ENCODE measurements at places on chromosomes 6 and 20. TPM values are rescaled to one million over a fixed set of nuclear protein-coding genes. Genes with fewer than 3 reads are reported as not detected.

HAO1 gene
- polyA plus RNA-seq = not detected

KIF6 gene
- 2.6 TPM for polyA plus RNA-seq

EEF1A2 gene
- polyA plus RNA-seq = 0.36 TPM

ATP6V1G2 gene
- polyA plus RNA-seq = 5.9 TPM

STMND1 gene
- 4.6 TPM for polyA plus RNA-seq

DNA sequence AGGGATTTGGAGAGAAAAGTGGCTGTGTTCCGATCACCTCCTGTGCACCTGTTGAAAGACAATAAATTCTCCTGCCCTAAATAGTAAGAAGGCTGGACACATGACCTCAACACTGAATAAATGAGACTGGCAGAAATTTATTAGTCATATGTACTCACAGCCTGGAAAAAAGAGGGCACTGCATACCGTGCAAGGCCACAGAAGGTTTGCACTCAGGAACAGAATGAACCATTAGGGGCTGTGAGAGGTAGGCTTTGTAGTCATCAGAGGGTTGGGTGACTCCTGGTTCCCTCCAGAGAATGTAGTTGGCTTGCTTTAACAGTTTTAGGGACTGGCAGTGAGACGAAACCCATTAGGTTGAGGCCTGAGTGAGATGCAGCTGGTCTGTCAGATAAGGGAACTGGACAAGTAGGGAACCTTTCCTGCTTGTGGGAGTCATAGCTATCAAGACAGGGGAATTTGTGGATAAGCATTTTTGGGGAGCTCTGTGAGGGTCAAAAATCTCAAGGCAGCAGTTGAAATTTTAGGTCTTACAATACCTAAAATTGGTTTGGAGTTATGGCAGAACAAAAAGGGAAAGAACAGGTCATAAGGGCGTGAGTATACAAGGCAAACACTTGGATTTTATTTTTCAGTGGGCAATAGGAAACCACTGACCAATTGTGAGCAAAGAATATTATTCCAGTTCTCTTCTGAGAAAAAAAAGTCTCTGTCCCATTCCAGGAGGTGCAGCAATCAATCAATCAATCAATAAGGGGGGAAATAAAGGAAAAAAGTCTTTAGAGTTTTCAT lies 67.9 kb upstream of the BTN3A2 start:
- DNase-seq = no peak

GRCh38 chr6:80364149-80364548 lies 257.7 kb downstream of the BCKDHB start:
- no peak for DNase-seq

DNA sequence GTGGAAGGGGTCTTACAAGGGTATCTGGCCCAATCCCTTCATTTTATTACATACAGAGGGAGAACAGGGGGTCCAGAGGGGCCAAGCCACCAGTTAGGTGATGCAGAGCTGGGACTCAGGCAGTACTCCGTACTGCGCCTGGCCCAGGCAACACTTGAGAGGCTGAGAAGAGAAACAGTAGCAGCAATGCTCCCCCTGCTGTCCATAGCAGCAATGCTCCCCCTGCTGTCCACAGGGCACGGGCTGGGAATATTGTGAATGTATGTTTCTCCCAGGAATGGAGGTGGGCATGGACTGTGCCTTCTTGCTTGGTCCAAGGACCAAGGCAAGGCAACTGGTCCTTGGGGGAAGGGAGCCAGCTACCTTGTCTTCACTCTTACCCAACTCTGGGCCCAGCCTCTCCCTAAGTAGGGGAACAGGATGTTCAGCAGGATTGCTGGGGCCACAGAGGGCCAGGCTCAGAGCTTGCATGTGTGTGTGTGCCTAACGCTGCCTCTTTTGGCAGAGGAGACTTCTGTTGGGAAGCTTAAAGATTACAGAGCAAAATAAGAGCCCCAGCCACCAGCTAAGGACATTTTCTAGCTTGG lies 14.8 kb upstream of the FAM83C start:
- no peak for DNase-seq

- DNase-seq = no peak
These were observed 19.1 kb upstream of the TTPAL start for GRCh38 chr20:44456611-44457010.

DNA sequence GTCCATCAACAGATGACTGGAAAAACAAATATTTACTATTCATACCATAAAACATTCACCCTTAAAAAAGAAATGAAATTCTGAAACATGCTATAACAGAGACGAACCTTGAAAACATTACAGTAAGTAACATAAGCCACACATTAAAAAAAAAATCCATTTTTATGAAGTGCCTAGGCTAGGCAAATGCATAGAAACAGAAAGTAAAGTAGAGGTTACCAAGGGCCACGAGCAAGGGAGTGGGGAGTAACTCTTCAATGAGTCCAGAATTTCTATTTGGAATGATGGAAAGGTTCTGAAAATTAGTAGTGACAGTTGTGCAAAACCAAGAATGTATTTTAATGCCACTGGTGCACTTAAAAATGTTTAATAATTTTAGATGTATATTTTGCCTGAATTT lies 47.7 kb downstream of the STAU1 start:
- no peak for DNase-seq

GRCh38 chr6:33170176-33171015 lies 21.9 kb downstream of the COL11A2 start:
- no peak for DNase-seq

GRCh38 chr6:52992980-52993920 lies 1.8 kb downstream of the GSTA4 start:
- DNase-seq = no peak

DNA sequence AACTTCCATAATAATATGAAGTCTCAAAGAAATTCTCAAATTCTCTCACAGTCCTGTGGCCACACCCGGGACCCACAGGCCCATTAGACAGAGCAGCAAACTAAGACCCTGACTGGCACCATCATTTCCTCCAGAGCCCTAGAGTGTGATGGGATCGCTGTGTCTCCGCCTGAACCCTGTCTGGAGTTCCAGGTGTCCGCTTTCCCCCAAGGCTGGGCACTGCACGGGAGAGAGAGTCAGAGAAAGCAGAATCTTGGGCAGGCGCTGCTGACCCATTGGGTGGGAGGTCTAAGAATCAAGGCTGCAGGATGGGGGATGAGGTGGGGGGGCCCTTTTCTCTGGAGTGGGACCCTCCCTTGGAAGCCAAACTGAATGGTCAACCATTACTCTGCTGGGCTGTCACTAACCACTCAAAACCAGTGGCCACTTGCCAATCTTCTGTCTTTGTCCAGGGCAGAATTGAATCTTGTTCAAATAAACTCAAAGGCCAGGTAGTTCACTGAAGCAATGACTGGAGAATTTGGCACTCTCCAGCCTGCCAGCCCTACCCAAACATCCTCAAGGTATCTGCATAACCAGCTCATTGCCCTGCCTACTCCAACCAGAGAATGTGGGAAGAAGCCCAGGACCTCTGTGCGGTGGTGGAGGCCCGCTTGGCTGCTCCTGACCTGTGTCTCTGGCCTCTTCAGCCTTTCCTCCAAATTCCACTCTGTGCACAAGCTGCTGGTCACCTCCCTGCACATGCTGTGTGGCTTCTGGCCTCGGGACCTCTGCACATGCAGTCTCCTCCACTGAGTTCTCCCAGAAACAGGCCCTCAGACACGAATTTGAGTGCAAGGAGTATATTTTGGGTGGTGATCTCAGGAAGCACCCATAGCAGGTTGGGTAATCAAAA lies 141.1 kb downstream of the CEBPB start:
- no peak for DNase-seq
